Astrocyte of the spinal cord (primary cell): ENCODE measurements at places on chromosomes 5 and 9.

DNA sequence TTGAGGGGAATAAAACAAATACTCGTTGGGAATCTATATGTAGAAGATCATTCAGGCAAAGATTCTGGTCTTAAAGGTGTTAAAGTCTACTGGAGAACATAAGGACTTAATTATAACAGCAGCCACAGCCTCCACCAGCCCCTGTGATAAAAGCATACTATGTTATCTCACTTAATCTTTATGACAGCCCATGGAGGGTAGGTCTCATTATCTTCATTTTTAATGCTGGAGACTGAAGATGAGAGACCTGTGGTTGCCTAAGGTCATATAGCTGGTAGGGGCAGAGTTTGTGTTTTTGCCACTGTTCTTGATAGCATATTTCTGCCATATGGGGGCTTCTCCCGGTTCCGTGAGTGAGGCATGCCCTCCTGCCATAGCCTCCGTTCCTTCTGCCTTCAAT, 88.7 kb downstream of the TRIO start:
- no peak for DNase-seq

GRCh38 chr5:83044926-83045325, 32.3 kb downstream of the TMEM167A start:
- no peak for DNase-seq

GRCh38 chr9:110248361-110248760, 7.9 kb downstream of the TXN start:
- no peak for DNase-seq

DNA sequence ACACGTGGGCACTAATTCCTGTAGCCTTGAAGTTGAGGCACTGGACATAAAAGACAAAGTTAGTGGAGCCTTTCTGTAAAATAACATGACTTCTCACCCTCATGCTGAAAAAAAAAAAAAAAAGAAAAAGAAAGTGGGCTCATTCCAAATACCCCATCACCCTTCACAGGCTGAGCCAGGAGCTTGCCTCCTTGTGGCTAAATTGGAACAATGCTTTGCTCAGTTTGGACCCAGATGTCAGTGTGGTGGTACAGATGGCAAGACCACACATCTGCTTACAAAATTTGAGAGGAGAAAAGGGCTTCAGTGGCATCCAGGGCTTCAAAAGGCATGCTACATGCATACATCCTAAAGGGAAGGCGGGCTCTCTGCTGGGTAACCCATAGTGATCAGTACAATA, 342.8 kb downstream of the EBF1 start:
- DNase-seq = no peak

DNA sequence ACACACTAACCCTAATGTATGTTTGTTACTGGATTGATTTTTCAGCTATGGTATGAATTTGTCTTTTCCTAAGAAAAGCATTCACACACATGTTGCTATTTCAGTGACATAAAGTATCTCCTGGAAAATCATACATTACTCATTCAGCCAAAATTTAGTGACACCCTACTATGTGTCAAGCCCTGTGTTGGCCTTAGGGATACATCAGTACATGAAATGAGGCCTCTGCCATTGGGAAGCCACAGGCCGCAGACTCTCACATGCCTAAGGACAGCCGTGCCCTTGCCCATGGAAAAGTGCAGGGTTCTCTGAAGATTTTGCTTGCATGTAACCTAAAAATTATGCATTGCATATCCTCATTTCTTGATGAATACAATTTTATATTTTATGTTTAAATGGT, 5.2 kb upstream of the MARCHF6 start:
- no peak for DNase-seq
